ENCODE measurements at places on chromosomes 7 and 10.

DNA sequence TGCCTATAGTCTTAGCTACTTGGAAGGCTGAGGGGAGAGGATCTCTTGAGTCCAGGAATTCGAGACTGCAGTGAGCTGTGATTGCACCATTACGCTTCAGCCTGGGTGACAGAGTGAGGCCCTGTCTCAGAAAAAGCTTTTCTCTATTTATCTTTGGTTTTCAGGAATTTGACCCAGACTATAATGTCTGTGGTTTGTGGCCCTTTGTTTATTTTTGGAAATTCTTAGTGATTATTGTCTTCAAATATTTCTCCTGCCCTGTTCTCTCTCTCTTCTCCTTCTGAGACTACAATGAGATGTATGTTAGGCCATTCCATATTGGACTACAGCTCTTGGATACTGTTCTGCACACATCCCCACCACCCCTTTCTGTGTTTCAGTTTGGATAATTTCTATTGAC, 4.7 kb downstream of the MUC12 start:
- no peak for DNase-seq

- DNase-seq, result no peak
Measured at GRCh38 chr10:56269181-56269580, 91.9 kb downstream of the ZWINT start.

DNA sequence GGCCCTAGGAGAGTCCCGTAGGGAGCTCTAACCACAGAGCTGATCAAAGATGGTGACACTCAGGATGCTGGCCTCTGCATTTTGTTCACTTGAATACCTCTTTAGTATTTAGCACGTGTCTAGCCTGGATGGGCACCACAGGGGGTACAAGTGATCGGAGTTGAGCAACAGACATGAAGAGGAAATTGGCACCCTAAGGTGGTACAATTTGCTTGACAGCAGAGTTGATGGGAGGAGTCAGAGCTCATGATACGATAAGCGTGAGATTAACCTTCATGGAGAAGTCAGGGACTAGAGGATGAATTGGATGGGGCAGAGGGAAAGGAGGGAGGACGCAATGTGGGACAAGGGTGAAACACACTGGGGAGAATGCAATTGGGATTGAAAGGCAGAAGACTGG, 9.9 kb upstream of the ZNF212 start:
- no peak for DNase-seq

- DNase-seq, result no peak
Measured at GRCh38 chr7:25780904-25781303, 371.1 kb upstream of the NFE2L3 start.

DNA sequence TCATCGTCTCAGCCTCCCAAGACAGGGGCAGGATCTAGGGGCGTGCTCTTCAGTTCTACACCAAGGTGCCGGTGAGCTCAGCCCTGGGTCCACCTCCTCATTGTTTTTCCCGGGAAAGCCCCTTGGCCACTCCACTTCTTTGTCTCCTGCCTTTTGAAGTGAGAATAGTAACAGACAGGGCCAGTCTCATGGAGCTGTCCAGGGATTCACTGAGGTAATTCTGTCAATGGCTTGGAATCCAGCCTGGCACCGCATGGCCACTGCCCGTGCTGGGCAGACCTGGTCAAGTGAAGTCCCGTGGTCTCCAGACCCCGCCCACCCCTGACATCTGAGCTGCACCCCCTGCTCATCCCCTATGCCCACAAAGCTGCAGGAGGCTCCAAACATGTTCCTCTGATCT, 138.9 kb downstream of the TNS3 start:
- no peak for DNase-seq

DNA sequence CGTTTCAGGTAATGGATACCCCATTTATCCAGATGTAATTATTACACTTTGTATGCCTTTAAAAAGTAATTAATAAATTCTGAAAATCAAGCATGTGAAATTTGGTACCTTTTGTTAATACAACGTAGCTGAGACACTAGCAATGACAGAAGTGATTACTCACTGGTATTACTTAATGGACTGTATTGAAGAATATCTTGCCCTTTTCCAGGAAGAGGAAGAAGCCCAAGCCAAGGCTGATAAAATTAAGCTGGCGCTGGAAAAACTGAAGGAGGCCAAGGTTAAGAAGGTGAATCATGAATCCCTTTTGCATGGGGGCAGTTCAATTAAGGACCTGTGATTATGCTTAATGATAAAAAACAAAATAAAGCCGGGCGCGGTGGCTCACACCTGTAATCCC, 64.8 kb downstream of the APBB1IP start:
- DNase-seq, result no peak

- no peak for DNase-seq
Measured at GRCh38 chr7:141348728-141349127, 202.5 kb upstream of the AGK start.

DNA sequence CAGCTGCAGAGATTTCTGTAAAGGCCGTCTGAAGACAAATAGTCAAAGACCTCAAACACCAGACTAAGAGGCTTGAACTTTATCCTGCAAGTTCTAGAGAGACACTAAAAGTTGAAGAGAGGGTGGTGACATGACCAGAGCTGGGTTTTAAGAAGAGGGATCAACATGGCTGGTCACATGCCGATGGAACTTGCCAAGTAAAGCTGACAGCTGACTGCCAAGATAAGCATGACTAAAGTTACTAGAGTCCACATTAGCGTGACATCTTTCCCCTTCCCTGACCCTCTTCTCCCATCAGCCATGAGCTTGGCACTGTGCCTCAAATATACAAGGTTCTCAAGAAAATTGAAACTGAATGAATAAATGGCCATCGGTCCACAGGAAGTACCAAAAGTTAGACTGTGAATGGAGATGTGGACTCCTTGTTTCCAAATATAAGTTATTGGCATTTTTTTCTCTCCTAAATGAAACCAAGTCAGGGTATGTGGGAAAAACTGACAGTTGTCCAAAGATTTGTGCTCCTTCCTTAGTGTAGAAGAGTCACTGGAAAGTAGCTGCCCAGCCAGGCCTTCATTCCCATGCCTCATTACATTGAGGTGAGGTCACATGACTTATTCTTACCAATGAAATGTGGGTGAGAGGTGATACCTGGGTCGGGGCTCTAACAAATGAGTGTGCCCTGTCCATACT, 24.5 kb downstream of the XPNPEP1 start:
- DNase-seq, result no peak

GRCh38 chr10:88861036-88861435, 9.4 kb upstream of the ANKRD22 start:
- no peak for DNase-seq

- peak; percentile 28 for DNase-seq
Measured at GRCh38 chr7:30224511-30225062, 59.8 kb upstream of the ZNRF2 start.

GRCh38 chr7:47757921-47758411, 176.1 kb upstream of the TNS3 start:
- no peak for DNase-seq
